ENCODE measurements at places on chromosomes 7 and 10.

DNA sequence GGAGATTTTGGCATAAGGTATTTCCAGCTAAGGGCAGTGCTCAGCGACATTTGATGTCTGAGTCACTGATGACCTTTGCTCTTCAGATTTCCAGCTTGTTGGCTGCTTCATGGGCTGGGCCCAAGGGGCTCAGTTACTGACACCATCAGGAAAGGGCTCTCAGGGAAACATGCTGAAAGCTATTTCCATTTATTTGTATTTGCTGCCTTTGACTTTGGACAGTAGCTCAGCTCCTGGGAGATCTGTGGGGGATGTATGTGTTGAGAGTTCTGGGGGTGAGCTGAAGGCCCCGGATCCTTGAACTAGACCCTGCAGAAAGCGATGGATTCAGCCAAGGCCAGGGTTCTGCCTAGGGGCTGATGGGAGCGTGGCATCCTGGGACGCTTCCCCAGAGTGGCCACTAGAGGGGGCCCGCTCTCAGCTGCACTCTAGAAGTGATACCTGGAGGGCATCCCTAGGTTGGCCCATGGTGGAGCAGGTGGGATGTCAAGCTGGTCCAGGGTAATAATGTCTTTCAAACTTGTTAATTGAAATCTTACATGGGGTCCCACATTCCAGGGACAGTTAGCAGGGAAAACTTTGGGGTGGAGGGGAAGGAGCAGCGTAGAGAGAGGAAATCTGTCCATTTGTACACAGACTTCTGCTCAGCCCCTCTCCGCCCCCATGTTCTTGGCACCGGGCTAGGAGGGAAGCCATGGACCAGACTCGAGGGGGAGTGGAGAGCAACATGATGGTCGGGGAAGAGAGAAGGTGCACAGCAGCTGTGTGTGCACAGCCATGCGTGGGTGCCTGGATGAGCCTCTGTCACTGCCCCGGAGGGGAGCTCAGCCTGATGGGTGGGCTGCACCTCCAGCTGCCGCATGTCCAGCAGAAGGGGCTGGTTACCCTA is 3.0 kb upstream of the BTBD16 start:
- no peak for DNase-seq

DNA sequence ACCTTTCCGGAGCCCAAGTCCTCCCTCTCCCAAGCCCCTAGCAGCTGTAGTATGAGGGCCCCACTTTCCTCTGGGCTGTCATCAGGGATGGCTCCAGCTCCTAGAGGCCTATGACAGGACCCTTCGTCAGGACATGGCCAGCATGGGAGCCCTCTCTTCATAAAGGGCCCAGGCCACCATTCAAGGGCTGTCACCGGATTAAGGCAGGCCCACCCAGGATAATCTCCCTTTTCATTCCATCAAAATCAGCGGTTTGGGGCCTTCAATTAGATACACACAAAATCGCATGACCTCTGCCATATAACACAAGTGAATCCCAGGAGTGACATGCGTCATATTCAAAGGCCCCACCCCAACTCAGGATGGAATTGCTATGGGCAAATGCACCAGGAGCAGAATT is 12.2 kb upstream of the GDF10 start:
- no peak for DNase-seq

DNA sequence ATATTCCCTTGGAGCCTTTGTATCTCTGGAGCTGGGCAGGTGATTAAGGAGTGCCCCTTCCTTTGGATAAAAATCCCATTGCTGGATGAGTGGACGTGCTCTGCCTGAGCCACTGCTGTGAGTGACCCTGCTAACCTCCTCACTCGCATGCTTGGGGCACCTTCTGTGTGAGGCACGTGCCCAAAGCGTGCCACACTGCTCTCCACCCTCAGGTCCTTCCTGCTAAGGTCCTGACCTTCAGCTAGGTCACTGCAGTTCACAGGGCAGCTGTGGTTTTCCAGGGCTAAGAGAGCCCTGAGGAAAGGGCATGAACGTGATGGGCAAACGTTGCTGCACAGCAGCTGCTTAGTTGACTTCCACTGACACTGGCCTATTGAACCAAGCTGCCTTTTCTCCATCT is 204.4 kb upstream of the COBL start:
- no peak for DNase-seq

DNA sequence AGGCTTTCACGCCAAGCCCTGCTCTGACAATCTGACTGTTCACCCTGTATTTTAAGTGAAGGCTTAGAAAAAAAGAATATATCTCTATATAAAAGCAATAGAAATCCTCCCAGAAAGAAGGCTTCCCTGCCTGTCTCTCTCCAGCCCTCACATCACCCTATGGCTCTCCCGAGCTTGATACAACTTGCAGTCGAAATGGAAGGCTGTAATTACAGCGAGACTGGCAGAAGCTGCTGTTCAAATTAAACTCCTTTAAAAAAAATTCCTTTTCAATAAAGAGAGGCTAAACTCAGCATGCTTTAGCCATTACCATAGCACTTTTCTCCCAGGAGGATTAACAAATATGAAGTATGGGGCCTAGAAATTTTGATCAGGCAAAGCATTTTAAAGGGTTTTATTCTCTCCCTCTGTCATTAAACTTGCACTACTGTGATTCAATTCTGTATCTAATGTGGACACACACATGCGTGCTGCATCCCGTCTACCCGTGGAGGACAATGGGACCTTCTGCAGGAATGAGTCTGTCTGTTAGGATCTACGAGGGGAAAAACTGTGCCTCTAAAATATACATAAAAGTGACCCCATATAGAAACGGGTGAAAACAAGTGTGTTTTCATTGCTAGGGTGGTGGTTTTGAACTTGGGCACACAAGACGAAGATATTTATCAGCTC is 223.8 kb downstream of the USP6NL start:
- no peak for DNase-seq

DNA sequence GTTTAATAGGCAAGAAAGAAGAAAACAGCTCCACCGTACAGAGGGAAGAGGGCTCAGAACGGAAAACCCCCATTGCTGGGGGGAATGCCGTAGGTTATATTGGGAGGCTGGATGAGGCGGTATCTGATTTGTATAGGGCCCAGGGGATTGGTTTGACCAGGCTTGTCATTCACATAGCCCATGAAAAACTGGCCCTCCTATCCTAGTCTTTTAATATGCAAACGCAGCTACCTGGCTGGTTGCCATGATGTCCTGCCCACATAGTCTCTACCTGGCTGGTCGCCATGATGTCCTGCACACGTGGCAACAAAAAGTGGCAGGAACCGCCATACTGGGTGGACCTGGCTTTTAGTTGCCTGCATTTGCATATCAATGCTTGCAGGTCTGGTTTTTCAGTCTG is 84.7 kb downstream of the AUTS2 start:
- no peak for DNase-seq
